ENCODE measurements at places on chromosomes 11 and 22.

GRCh38 chr11:93784935-93785360, 866 bp downstream of the MED17 start:
- no peak for DNase-seq

DNA sequence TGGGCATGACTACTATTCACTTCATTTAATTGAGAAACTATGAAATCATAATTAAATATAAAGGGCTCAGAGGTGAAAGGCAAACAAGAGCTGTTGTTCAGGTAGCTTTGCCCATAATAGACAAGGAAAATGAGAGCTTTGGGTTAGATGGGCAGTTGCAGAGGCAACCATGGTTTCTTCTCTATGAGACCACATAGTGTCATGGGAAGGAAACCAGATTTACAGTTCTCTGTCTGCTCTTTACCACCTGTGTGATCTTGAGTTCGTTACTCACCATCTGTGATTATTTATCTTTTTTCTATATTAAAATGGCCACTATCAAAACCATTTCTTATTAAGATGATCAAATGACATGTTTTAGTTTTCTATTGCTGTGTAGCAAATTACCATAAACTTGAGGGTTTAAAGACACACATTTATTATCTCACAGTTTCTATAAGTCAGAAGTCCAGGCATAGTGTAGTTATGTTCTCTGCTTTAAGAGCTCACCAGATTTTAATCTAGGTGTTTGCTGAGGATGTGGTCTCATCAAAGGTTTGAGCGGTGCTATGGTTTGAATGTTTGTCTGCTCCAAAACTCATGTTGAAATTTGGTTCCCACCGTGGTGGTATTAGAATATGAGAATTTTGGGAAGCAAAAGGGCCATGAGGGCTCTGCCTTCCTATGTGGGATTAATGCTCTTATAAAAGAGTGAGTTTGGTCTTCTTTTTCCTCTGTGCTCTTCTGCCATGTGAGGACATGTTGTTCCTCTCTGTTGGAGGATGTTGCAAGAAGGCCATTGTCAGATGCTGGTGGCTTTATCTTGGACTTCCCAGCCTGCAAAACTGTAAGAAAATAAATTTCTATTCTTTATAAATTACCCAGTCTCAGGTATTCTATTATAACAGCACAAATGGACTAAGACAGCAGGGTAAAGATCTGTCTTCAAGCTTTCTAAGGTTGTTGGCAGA, 38.2 kb downstream of the OR2AG2 start:
- DNase-seq = no peak

DNA sequence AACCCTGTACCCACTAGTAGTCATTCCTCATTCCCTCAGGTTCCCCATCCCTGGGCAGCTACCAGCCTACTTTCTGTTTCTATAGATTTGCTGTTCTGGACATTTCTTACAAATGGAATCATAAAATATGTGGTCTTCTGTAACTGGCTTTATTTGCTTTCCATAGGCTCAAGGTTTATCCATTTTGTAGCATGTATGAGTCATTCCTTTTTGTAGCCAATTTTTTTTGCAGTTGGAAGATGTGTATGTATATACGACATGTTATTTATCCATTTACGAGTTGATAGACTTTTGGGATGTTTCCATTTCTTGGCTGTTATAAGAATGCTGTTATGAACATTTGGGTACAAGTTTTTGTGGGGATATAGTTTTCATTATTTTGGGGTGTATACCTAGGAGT, 130.6 kb downstream of the WNT11 start:
- no peak for DNase-seq

DNA sequence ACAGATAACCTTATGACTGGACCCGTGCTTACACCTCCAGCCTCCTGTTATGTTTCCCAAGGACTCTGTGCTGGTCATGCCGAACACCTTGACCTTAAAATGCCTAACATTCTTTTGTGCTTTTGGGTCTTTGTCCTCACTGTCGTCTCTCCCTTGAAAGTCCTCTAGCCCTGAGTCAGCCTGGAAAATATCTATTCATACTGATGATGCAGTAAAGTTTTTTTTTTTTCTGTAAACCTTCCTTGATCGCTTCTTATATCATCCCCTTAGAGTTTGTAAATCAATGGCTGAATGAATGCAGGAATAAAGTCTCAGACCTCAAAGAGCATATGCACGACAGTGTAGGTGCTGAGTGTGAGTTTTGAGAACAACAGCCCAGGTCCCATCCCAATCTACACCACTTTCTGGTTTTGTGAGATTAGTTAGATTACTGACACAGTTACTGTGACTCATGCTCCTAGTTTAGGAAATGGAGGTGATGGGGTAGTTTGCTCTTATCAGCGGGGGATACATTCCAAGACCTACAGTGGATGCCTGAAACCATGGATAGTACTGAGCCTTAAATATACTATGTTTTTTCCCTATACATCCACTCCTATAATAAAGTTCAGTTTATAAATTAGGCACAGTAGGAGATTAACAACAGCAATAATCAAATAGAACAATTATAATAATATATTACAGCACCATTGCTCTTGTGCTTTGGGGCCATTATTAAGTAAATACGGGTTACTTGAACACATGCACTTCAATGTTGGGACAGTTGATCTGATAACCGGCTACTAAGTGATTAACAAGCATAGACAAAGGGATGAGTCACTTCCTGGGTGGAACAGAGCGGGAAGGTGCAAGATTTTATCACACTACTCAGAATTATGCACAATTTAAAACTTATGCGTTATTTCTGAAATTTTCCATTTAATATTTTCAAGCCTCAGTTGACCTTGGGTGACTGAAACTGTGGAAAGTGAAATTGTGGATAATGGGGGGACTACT, 8.6 kb downstream of the TCN1 start:
- DNase-seq = peak; percentile 10

GRCh38 chr22:39149915-39150847, 2.3 kb downstream of the CBX7 start:
- DNase-seq = no peak

Measured in Kasumi-1 (cell line).